Putamen (tissue), 1 donor: ENCODE measurements at places on chromosomes 4 and X.

GRCh38 chrX:153928846-153929245 lies 2.8 kb upstream of the ARHGAP4 start:
- DNase-seq = no peak

- DNase-seq = no peak
Measured at GRCh38 chr4:130820448-130820847, 1724.5 kb downstream of the C4orf33 start.

DNA sequence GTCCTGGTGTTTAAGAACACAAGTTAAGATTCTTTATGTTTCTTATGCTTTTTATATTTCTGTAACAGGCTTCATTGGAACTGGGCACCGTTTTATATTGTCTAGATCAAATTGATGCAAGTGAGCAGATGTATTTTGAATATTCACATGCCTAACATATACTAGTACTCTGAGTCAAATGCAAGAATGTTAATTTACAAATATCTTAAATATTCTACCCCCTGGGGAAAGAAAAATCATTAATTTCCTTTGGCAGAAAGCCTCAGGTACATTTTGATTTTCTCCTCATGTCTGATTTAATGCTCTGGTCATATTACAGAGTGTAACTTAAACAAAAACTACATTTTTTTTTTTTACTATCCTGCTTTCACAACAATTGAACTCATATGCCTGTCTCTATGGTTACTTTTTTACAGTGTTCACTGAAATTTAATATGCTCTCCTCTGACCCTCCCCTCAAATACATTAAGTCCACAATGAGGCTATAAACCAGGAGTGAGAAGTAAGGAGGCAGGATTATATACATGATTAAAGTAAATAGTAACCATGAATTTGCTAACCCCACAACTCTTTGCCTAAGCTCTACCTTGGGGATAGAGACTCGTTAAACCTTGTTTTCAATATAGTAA lies 2.4 kb upstream of the NSUN7 start:
- DNase-seq = no peak

- DNase-seq = no peak
Measured at GRCh38 chrX:41145920-41146608, 60.8 kb downstream of the USP9X start.

DNA sequence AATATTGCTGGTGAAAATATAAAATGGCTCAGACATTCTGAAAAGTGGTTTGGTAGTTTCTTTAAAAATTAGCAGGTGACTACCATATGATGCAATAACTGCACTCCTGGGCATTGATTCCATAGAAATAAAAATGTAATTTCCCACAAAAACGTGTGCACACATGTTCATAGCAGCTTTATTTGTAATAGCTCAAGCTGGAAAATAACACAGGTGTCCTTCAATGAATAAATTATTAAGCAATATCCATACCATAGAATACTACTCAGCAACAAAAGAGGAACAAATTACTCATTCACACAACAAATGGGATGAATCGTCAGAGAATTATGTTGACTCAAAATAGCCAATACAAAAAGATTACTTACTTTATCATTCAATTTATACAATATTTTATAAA lies 893.7 kb upstream of the SLIT2 start:
- DNase-seq = no peak

DNA sequence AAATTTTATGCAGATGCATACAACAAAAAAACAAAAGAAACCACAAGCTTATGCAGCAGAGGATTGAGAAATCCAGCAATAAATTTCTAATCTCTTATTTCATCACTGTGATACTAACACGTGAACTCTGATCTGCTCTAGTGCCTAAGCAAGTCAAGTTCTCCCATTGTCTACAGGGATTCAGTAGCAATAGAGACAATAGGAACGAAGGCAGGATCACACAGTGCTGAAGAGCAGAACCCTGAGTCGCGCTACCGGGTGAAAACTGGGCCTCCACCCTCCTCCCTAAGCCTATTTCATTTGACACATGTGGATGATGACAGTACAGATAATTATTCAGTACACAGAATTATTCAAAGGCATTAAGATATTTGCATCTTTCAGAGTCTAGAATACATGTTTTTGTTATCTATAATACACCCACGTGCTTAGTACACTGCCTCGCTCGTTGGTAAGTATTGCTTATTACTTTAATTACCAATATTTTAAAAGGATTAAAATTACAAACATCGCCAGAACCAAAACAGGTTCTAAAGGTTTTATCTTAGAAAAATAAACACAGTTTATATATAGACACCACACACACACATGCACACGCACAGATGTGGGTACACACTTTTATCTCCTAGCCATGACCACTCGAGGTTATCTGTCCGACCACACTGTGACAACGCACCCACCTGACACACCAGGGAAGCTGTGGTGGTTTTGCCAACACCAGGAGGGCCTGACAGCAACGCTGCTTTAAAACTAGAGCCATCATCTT lies 60.1 kb downstream of the RFC1 start:
- no peak for DNase-seq

GRCh38 chr4:182207830-182208396 lies 35.3 kb upstream of the TENM3 start:
- DNase-seq = peak; percentile 22

- no peak for DNase-seq
Measured at GRCh38 chr4:159103384-159103990, 608 bp downstream of the RAPGEF2 start.

- no peak for DNase-seq
Measured at GRCh38 chr4:128782875-128783614, 26.5 kb upstream of the JADE1 start.

DNA sequence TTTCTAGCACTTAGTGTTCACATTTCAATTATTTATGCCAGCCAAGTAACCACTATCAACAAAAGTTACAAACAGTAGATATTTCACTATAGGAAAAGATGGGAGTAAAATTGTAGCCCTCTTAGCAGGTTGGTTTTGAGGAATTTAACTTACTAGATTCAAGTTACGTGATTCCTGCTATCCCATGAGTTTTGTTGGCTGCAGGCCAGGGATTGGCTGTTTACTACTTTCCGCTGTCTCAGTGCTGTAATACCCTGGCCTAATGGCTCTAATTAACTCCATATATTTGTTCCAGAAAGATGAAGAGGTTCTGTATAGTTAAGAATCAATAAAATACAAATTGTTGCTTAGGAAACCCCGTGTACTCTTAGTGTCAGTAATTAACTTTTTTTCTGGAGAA lies 55.5 kb upstream of the MAGED1 start:
- no peak for DNase-seq

DNA sequence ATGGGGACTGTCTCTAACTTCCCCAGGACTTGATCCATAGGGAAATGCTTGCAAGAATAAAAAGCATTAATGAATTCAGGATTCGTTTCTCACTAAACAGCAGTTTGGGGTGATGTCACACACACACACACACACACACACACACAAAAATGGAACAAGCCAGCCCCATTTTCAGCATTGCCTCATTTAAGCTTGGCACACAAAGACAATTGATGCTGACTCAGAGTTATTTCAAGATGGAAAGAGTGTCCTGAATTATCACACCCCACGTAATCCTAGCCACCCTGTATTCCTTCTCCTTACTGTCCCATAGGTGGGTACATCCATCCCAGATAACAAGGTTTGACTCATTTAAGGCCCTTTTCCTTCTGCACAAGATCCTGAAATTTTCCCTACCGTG lies 345.1 kb upstream of the HS3ST1 start:
- DNase-seq = no peak

DNA sequence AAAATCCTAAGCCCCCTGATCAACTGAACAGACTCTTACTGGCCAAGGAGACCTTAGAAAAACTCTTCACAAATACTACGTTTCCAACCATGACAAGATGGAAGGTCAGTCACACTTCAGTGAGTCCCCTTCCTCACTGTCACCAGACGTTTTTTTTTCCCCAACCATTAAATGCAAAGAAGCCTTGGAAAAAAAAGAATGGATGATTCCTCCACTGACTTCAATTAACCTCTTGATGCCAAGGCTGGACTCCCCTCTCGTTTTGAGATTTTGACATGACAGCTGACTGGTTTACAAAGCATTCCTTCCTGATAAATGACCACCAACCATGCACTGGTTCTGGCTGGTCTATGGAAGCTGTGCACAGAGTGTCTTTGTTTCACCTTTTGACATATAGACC lies 73.2 kb downstream of the SLC34A2 start:
- DNase-seq = no peak

- no peak for DNase-seq
Measured at GRCh38 chr4:11098461-11098860, 330.2 kb downstream of the HS3ST1 start.

DNA sequence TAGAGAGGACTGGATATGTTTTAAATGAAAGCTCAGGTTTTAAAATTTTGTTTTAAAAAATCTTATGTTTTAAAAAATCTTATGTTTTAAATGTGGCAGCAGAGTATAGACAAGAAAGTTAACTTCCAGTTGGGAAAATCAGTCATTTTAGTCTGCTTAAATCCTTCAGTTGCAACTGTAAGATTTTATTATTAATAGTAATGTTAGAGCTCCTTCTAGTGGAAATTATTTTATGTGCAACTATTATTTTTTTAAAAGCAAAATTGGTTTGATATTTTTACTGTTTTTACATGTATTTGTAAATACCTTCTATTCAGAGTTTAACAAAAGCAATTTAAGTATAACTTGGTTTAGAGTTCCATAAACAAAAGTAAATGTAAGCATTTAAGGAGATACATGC lies 8.5 kb upstream of the NUDT6 start:
- DNase-seq = no peak

DNA sequence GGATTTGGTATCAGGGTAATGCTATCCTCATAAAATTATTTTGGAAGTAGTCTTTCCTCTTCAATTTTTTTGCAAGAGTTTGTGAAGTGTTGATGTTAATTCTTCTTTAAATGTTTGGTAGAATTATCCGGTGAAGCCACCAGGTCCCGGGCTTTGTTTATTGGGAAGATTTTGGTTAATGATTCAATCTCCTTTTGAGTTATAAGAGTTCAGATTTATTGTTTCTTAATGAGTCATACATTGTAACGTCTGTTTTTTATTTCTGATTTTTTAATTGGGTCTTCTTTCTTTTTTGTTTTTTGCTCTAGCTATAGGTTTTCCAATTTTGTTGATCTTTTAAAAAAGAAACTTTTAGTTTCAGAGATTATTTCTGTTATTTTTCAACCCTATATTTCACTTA lies 412.3 kb downstream of the PDGFC start:
- no peak for DNase-seq

- DNase-seq = peak; percentile 26
Measured at GRCh38 chrX:51894697-51895336, 1.4 kb downstream of the MAGED1 start.

DNA sequence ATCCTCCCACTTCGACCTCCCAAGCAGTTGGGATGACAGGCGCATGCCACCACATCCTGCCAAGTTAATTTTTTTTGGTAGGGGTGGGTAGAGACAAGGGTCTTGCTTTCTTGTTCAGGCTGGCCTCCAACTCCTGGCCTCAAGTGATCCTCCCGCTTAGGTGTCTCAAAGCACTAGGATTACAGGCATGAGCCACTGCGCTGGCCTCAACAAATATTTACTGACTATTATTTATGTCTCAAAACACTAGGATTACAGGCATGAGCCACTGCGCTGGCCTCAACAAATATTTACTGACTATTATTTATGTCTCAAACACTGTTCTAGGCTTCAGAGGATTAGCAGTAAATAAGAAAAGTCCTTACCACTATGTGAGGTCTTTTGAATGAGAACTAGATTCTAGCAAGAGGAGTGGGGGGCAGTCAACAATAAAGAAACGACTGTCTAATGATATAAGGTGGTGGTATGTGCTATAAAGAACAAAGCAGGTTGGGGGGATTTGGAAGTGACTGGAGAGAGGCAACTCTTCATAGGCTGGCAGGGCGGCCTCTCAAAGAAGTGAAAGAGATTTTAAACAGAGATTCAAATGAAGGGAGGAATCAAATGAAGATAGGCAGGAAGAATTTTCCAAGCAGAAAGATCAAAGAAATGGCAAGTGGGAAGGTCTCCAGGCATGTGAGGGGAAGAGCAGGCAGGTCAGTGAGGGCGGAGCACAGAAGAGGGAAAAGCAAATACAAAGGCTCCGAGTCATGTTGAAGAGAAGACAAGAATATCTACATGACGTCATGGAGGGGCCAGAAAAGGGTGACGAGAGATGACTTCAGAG lies 12.7 kb upstream of the ACSL1 start:
- no peak for DNase-seq

DNA sequence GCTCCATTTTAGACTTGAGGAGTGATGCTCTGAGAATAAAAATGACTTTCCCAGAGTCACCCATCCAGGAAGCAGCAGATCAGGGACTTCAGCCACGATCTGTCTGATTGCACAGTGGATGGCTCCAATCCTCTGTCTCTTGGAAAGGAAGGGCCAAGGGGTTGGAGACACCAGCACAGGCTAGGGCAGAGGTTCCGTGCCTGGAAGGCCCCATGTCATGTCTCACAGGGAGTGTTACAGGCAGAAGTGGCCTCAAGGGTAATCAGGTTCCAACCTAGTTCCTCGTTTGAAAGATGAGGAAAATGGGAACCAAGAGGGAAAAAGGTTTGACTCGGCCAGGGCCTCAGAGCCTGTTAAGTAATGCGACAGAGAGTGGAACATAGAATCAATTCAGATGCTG lies 160.0 kb downstream of the EFNB1 start:
- DNase-seq = no peak

DNA sequence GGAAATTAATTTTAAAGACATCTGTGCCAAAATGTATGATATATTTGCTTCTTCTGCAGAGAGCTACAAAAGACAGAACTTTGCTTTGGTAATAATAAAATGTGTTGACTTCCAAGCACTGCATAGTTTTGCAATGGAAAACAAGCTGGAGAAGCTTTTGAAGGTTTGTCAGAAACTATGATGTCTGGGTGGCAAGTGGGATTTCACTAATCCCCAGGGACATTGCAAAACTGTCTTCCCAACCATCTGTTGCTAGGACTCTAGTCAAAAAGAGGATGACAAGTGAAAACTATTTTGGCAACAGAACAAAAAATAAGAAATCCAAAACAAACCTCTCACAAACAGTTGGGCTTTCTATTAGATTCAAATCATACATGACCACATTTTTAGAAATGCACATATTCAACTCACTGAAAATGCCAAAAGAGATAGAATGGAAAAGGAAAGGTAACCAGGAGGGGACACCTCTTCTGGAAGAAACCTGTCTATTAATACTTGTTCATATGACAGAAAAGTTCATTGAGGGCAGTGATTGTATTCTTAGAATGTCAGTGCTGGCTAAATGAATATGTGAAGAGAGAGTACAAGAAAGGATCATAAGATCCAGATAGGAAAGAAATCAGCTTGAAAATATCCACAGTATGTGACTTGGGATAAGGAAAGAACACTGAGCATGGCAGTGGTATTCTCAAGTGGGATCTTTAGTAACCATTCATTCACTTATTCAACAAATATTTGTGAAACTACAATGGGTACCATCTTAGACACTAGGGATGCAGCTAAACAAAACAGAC lies 228.0 kb downstream of the RASL11B start:
- DNase-seq = no peak

GRCh38 chr4:12359420-12359819 lies 930.7 kb upstream of the HS3ST1 start:
- no peak for DNase-seq

- DNase-seq = no peak
Measured at GRCh38 chr4:107658400-107659336, 61.4 kb downstream of the PAPSS1 start.

- DNase-seq = no peak
Measured at GRCh38 chrX:120251471-120252011, 929 bp downstream of the ZBTB33 start.
